ENCODE measurements at places on chromosomes 11 and 22.

- DNase-seq, result no peak
Measured at GRCh38 chr11:126925321-126926093, 75.1 kb downstream of the KIRREL3 start.

- no peak for DNase-seq
Measured at GRCh38 chr11:121344824-121345223, 52.3 kb downstream of the SC5D start.

DNA sequence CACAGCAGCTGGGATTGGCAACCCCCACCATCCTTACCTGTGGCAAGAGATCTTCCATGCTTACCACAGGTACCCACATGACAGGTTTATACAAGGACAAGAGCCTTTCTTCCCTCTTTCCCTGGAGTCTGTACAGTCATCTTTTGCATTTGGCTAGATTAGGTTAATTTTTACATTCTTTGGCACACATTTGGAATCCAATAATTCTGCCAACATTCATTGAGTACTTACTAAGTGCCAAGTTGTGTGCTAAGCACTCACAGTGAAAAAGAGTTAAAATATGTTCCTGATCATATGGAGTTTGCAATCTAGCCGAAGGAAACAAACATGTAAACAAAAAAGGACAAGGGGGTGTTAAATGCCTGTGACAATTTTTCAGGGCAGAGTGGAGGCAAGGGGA, 50.0 kb upstream of the OPCML start:
- no peak for DNase-seq

- DNase-seq, result no peak
Measured at GRCh38 chr11:22780952-22781593, 48.5 kb downstream of the SVIP start.

DNA sequence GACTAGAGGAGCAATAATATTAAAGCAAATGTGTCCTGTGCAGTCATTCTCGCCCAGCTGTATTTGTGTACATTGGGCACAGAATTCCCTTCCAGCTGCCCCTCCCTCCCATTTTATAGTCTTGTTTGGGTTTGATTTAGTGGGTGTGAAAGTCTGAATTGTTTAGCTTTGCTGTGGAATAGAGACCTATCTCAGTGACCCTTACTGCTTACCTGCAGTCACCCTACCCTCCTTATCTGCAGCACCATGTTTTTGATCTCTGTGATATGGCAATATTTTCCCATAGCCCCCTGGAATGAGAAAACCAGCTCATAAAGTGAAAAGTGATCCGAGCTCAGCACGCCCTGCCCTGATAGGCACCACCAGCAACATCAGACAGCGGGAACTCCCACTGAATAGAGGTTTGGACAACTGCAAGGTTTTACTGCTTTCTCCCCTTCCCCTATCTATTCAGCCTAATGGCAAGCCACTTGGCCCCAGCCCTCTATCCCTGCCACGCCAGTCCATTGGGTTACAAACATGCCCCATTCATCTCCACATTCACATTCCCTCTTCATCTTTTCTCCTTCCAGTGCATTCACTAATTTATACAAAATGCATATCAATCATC, 199.0 kb downstream of the ETS1 start:
- DNase-seq, result no peak

- no peak for DNase-seq
Measured at GRCh38 chr22:44587737-44588310, 89.8 kb upstream of the RTL6 start.

DNA sequence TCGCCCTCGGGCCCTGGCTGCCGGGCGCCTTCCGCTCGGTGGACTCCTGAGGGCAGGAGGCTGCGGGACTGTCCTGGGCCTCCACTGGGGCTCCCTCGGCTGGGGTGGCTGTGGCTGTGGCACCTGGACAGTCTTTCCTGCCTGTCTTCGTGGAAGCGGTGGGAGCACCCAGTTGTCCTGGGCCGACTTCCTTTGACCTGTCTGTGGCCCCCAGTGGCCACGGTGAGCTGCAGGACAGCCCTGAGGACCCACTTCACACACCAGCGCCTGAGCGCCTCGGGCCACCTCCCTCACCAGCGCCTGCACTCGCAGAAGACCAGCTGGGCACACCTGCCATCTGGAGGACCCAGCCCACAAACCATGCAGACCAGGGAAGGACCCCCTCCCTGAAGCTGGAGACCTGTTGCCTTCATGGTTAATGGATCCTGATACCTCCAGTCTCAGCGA, 1.8 kb upstream of the EPS8L2 start:
- DNase-seq, result no peak

- DNase-seq, result no peak
Measured at GRCh38 chr11:113873236-113873626, 2.1 kb downstream of the USP28 start.

DNA sequence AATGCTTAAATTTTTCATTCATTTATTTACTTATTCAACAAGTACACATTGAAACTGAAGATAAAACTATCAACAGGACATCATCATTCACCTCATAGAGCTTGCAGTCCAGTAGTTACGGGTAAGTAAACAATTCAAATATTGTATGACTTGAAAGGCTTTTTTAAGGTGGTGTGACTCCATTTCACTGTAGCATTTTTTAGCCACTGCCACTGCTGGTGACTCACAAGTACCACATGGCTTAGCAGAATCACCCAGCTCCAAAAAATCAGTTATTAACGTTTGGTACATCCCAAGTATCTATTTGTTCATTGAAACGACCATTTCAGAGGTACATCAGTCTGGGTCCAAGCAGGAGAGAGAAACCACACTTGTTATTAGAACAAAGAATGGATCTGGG, 427.9 kb upstream of the DDI1 start:
- no peak for DNase-seq

DNA sequence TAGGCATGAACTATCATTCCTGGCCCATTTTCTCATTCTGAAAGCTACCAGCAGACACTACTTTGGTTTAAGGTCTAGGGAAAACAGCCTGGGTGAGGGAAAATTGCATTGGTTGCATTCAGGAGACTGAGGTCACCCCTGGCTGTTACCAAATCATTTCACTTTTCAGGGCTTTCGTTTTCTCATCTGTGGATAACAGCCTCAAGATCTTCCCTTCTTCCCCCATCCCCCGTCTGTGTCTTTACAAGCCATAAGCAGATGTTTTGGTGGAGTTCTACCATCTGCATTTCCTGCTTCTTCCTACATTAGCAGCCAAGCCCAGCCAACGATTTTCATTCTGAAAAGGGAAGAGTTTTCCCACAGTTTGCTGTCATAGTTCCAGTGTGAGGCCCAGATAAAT, 130.4 kb downstream of the HIPK3 start:
- DNase-seq, result no peak

- no peak for DNase-seq
Measured at GRCh38 chr11:17634776-17635550, 84.4 kb upstream of the MYOD1 start.
